Aorta (tissue), 5 donors: ENCODE measurements at places on chromosomes 1 and 21.
A peak's percentile ranks its signal among the peaks of the same experiment; 100 is the strongest.

DNA sequence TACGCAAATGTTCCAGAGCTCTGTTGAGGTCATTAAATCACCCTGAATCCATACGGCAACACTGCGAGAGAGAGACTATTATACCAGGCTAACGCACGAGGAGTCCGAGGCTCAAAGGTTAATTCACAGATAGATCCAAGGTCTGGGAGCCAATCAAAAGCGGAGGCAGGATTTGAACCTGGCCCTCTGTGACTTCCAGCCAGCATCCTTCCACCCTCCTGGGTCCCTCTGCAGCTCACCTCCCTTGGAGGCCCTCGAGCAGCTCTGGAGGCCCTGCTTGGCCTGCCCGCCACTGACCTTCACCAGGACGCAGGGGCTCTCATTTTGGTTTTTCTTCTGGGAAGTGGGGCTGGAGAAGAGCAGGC lies 42.1 kb downstream of the KIAA1614 start:
- DNase-seq = peak; percentile 47

DNA sequence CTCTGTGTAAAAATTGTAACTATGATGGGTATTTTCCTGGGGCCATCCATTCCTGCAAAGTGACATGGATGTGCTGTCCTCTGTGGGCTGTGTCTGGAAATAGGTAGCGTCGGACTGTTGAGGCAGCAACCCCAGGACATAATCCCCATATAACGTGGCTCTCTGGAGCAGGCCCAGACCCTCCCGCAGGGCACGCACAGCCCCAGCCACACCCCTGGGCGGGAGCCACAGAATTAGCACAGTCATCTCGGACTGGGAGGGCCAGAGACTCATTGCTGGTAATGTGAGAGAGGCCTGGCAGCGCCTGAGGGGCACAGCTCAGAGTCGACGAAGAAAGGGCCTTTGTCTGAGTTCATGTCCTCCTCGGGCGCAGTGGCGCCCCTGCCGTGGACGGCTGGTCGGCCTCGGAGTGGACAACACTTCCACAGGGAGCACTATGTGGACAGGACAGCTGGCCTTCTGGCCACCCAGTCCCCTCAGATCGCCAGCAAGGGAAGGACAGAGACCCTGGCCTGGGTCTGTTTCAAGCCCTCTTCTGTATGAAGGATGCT lies 20.1 kb downstream of the SIM2 start:
- DNase-seq = peak; percentile 61

DNA sequence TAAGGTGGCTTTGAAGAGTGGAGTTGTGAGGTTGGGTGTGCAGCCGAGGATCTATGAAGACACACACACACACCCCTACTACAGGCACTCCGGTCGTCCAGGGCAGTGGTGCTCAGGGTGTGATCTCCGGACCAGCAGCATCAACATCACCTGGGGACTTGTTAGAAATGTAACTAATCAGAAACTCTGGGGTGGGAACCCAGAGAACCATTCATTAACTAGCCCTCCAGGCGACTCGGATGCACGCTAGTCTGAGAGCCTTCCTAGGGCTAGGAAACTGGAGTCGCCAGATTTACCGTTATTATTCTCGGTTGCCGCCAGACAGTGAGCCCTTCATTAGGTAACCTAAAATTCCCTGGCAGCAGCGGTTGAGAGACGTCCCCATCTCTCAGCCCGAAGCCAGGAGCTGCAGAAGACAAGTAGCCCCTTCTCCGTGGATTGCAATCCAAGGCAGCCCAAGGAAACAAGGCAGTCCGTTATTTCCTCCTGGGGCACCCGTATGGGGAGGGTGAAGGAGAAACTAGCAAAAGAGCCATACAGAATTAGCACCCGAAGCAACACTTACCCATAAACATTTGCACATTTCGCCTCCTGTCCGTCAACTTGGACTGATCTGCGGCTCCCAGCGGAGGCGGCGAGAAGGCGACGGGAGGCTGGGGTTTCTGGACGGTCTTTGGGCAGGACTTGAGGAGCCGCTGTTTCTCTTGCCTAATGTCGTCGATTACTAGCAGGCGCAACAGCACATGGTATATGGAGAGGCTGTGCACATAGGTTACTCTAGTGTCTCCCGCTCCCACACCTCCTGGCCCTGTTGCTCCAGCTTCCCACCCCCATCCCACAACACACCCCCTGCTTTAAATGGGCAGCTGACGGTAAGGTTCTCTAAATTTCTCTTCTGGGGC lies 2.9 kb upstream of the CCN1 start:
- peak; percentile 82 for DNase-seq

DNA sequence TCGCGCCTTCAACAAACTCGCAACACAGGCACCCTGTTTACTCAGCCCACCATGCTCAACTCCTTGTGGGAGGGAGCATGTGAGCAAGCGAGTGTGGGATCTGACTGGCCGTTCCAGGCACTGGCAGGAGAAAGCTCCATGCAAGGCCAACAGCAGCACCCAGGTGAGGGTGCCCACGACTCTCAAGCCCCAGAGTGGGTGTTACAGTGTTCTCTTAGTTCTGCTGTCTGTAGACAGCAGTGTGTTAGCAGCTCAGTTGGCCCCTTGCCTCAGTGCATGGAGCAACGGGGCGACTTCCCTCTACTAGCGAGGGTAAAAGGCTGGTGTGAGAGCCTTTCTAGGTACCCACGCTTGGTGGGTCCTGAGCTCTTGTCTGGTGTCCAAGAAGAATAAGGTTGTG lies 114.6 kb downstream of the PIGK start:
- peak; percentile 61 for DNase-seq

GRCh38 chr21:34000375-34000774 lies 73.0 kb upstream of the MRPS6 start:
- DNase-seq = no peak

DNA sequence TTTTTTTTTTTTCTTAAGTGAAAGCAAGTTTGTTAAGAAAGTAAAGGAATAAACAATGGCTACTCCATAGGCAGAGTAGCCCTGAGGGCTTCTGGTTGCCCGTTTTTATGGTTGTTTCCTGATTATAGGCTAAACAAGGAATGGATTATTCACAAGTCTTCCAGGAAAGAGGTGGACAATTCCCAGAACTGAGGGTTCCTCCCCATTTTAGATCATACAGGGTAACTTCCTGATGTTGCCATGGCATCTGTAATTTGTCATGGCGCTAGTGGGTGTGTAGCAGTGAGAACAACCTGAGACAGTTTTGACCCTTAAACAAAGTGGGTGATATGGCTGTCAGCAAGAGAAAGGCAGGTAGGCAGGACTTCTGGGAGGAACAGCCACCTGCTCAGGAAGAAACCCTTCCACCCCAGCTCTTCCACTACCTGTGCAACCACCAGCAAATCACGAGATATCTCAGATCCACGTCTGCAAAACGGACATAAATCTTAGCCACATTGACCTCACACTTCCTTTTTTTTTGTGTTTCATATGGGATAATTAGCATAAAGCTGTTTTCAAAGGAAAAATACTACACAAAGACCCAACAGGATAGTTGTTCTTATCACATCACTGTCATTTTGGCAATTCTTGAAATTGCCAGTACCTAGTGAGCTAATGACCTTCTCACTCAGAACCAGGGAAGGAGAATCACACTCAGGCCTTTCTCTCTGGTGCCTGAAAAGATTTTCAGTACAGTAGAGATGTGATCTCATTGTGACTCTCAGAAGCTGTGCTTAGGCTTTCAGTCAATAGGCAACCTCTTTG lies 34.8 kb upstream of the DUSP10 start:
- DNase-seq = no peak

DNA sequence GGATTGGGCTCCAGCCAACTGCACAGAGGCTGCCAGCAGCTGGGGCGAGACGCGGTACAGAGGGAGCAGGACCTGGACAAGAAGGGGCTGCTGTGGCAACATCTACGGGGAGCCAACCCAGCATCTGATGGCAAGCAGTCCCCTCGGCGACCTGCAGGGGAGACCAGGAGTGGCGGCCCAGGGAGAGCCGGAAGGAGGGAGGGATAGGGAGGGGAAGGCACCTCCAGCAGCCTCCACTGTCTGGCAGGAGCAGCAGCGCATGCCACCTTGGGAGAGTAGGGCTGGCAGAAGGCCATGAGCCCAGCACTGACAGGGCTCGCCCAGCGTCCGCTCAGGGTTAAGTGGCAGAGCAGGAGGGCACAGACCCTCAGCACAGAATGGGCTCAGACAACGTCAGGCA lies 17.3 kb downstream of the CHD5 start:
- DNase-seq = no peak

GRCh38 chr1:184553845-184554244 lies 167.0 kb downstream of the C1orf21 start:
- DNase-seq = no peak

DNA sequence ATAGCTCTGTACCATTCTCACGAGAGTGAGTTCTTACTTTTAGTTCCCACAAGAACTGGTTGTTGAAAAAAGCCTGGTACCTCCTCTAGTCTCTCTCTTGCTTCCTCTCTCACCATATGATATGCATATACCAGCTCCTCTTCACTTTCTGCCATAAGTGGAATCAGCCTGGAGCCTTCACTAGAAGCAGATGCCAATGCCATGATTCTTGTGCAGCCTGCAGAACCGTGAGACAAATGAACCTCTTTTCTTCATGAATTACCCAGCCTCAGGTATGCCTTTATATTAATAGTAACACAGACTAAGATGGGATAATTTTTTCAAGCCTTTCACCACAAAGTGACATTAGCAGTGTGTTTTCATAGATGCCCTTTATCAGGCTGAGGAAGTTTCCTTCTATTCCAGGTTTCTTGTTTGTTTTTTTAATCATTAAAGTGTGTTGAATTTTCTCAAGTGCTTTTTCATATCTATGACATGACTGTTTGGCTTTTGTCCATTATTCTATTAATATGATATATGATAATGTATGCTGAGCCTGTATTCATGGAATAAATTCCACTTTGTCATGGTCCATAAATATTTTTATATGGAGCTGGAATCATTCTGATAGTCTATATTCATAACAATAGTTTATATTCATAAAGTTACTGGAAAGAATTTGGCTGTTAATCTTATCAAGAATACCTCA lies 40.7 kb upstream of the C1orf185 start:
- DNase-seq = no peak

DNA sequence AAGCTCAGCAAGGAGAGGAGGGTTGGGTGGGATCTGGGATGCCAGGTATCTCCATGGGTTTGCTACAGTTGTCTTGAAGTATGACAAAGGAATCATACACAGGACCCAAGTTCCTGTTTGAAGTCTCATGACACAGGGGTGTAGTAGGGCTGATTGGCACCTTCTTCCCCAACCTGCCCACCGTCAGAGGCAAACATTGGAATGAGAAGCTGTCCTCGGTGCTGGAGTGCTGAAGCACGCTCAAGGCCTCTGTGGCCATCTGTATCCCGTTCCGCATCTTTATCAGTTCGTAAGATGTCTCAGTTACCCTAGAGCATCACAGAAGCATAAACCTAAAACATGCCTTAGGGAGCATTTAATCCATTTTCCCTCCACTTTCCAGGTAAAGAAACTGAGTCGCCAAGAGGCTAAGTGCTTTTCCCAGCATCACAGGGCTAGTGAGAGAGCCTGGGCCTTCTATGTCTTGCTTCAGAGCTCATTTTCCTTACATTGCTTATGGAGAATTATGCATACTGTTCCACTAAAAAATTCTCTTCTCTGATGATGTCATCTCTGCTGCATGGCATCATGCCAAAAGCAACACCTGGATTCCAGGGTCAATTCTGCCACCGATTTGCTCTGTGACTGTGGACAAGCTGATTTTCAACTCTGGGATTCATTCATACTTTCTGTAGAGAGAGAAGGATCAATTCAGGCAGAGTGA lies 34.2 kb downstream of the VWA5B1 start:
- peak; percentile 22 for DNase-seq

GRCh38 chr1:240170266-240170665 lies 78.6 kb downstream of the FMN2 start:
- no peak for DNase-seq
